AG09309 (cell line): ENCODE measurements at places on chromosomes 6 and 20.

DNA sequence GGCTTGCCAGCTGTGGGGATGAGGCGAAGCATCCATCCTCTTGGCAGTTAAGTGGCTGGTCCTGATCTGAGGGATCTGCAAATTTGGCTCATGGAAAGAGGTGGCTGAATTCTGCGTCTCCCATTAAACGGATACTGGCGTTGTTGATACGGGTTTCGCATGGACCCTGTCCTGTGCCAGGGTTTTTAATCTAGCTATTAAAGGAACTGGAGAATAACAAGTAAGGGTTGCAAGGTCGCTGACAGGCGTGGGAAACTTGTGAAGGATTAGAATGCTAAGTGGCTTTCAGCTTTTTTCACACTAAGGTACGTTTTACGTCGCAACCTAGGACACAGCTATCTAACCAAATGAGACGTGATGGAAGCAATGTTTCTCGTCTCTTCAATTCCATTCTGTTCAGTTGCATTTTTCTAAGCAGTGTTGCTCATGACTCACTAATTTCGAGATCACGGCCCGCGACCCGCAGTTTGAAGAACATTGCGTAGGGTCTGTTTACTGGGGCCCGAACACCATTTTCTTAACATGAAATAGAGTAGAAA lies 852 bp downstream of the GMNN start:
- no peak for DNase-seq

- DNase-seq: no peak
Observed at GRCh38 chr6:51541847-51542246, 545.6 kb downstream of the PKHD1 start.

GRCh38 chr20:40368876-40369275 lies 320.2 kb downstream of the MAFB start:
- DNase-seq: no peak

DNA sequence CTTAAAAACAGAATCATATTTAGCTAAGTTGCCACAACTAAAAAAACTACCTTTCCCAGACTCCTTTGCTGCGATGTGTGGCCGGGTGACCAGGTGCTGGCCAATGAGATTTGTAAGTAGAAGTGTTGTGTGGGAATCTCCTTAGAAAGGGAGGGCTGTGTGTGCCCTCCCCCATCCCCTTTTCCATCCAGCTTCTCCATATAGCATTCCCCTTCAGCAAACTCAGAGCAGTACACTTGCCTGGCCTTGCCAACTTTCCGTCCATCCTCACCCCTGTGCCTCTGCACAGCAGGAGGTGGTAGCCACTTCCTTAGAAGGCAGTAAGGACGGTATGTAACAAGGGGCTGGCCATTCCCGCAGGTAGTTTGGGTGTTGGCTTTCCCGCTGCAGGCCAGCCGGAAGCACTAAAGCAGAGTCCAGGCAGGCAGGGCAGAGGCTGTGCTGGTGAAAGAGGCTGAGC lies 22.3 kb upstream of the KCNK16 start:
- DNase-seq: no peak

GRCh38 chr6:118253741-118254140 lies 294.4 kb upstream of the PLN start:
- DNase-seq: no peak

GRCh38 chr20:59159091-59159490 lies 4.5 kb upstream of the ZNF831 start:
- no peak for DNase-seq

- no peak for DNase-seq
Observed at GRCh38 chr20:49377326-49377725, 99.5 kb upstream of the ZNFX1 start.

DNA sequence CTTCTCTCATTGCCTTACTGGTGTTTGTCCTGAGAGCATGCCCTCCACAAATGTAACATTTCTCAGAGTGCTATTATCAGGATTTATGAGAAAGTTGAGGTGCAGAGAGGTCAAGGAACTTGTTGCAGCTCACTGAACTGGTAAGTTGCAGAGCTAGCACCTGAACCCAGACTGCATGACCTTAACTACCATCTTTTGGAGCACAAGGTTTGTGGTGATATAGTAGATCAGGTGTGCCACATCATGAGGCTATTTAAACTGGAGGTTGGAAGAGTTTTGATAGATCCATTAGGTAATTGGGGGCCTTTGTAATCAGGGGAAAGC lies 112.0 kb upstream of the CITED2 start:
- no peak for DNase-seq

- DNase-seq: no peak
Observed at GRCh38 chr20:32029561-32029960, 19.3 kb downstream of the CCM2L start.

- DNase-seq: no peak
Observed at GRCh38 chr6:158314737-158315136, 2.5 kb downstream of the TULP4 start.

GRCh38 chr6:144036064-144036834 lies 28.2 kb upstream of the PLAGL1 start:
- peak; percentile 24 for DNase-seq

GRCh38 chr20:46981184-46981583 lies 86.5 kb downstream of the EYA2 start:
- DNase-seq: no peak

GRCh38 chr6:140083375-140083774 lies 708.9 kb upstream of the CITED2 start:
- DNase-seq: no peak

DNA sequence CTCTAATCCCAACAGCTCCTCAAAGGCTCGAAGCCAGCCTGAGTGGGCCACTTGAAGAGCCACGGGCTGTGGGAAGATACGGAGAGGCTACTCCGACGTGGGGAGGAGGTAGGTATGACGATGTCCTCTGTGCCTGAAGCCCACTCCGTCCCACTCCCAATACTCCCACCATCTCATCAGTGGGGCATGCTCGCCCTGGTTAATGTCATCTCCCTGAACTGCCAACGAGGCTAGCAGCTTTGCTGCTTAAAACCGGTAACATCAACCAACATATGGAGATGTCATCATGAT lies 11.1 kb downstream of the NRN1 start:
- DNase-seq: no peak

- DNase-seq: no peak
Observed at GRCh38 chr6:163078712-163079111, 335.8 kb upstream of the QKI start.

DNA sequence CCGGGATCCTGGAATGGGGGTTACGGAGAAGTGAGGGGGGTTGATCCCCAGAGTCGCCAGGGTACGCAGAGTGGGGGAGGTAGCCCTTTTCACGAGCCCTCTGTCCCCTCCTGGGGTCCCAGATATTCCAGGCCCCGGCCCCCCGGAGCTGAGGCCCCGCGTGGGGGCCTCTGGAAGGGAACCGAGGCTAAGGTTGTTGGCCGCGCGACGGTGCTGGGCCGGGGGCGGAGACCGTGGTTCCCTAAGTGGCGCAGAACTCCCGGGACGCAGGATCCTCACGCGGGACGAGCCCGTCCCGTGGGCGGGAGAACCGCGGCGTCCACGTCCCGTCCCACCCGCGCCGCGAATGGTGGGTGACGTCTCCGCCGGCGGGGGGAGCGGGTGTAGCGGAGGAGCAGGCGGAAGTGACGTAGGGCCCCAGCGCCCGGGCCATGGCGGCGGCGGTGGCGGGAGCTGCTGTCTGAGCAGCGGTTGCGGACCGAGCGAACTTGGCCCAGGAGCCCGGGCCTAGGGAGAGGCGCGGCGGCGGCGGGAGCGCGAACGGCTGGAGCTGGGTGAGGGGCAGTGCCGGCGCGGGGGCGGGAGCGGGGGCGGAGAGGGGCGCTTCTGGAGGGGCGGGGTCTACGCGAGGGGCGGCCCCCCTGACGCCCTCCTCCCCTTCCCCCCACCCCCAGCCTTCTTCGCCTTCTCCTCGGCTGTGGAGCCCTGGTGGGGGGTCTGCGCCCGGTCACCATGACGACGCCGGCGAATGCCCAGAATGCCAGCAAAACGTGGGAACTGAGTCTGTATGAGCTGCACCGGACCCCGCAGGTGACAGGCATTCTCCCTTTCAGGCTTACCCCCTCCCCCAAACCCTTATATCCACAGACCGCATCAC lies at the start of gene RING1:
TSS of gene RING1 (plus strand) at position 410 of the 877 bp plus-strand sequence. CDS start at position 733, 323 bp downstream.
- peak; percentile 31 for DNase-seq

DNA sequence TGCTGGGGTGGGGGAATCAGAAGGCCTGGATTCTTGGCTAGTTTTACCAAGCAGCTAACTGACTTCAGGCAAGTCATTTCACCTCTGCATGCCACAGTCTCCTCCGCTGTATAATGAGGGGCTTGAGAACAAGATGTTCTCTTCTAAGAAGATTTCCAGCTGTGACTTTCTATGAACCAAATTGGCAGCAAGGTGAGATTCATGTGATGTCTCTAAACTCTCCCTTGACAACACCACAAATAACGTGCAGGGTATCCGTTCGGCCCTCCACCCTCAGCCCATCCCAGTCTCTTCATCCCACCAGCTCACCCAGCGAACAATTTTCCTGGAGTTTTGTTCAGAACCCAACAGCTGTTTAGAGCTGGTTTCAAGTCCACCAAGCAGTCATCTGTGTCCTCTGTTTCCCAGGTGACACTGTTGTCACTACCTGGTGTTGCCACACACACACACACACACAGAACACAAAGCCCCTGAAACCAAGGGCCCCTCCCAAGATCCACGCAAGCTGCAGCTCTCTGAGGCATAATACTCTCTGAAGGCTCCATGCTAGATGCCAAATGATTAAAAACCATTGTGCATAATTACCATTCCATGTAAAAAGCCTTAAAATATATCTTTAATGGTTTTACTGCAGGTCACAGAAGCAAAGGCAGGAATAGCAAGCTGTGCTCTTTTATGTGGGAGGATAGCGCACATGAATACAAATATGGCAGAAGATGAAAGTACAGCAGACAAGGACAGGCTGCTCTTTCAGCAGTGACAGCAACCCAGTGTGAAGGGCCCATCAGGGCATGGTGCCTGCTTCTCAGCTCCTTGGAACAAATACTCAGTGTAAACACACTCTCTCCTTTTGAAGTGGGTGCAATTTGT lies 48.2 kb downstream of the ARHGAP18 start:
- DNase-seq: no peak

- no peak for DNase-seq
Observed at GRCh38 chr6:27517928-27518787, 45.3 kb upstream of the ZNF184 start.

GRCh38 chr6:66326228-66326627 lies 619.2 kb upstream of the EYS start:
- no peak for DNase-seq
